ENCODE measurements at places on chromosomes 11 and 22.

GRCh38 chr11:35237860-35238715 is 99.1 kb downstream of the CD44 start:
- no peak for DNase-seq

GRCh38 chr22:48782811-48783511 is 1044.7 kb downstream of the BRD1 start:
- no peak for DNase-seq

DNA sequence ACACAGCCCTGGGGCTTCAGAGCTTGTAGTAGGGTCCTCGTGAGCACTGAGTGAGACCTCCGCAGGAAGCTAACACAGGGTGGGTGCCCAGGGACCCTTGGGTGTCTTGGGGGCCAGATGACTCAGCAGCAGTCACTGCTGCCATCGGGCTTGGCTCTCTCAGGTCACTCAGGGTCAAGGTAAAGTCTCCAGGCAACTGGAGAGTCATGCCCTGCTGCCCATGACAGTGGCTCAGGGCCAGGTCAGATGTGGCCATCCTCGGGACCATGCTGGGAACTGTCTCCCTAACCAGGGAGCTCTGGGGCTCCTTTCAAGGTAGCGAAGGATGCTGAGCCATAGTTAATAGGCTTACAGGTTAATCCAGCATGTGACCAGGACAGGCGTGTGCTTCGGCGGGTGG is 44.4 kb upstream of the SLC22A12 start:
- no peak for DNase-seq

- DNase-seq, result no peak
These were observed 199.9 kb upstream of the ISX start for GRCh38 chr22:34866081-34866480.

GRCh38 chr11:134908583-134908982 is 496.5 kb upstream of the B3GAT1 start:
- DNase-seq, result no peak

GRCh38 chr22:49015993-49016908 is 811.4 kb downstream of the BRD1 start:
- no peak for DNase-seq

- DNase-seq, result peak; percentile 40
These were observed 61.1 kb upstream of the CD44 start for GRCh38 chr11:35077709-35078469.

- no peak for DNase-seq
These were observed 38.5 kb downstream of the CWC15 start for GRCh38 chr11:94934846-94935245.

GRCh38 chr22:48416396-48417224 is 1411.1 kb downstream of the BRD1 start:
- DNase-seq, result no peak

DNA sequence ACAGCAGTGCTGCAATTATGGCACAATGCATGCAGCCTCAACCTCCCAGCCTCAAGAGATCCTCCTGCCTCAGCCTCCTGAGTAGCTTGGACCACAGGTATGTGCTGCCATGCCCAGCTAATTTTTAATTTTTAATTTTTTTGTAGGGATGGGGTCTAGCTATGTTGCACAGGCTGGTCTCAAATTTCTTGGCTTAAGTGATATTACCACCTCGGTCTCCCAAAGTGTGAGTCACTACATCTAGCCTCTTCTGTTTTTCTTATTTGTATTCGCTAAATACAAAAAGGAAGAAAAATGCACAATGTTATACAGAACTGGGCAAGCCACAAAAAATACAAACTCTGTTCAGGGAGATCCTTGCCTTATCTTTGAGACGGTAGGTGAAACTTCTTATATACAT is 62.1 kb downstream of the DDI1 start:
- DNase-seq, result no peak

DNA sequence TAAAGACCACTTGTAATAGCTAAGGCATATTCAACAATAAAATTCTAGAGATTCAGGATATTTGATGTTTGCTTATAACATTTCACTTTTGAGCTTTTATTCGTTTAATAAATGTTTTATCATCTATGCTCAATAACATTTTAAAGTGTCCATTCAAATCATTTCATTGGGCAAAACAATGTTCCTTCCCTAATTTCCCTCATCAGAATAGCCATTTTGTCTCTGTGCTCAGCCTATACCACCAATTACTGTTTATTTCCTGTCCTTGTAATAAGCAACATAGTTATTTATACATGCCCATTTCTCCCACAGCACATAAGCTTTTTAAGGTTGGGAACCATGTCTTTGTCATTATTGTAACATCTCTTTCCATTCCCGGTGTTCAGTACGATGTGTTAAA is 1.3 kb upstream of the SC5D start:
- no peak for DNase-seq

- DNase-seq, result no peak
These were observed 17.4 kb downstream of the CEP164 start for GRCh38 chr11:117345039-117345438.

DNA sequence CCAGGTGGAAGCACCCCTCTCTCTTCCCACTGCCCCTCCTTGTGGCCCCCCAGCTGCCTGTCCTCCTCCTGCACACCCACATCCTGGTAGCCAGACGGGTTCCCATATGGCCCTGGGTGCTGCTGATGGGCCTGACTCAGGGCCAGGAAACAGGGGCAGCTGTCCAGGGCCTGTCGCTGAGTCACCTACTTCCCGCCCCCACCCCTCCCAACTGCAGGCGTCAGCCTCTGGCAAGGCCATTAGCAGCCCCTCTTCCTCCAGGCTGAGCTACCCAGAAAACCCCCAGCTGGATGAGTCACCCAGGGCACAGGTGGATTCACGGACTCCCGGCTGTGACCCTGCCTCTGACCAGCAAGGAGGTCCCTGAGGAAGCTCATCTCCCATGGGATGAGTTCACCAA is 6.9 kb upstream of the GAL start:
- DNase-seq, result no peak

GRCh38 chr22:17087498-17088131 is 2.8 kb downstream of the IL17RA start:
- DNase-seq, result peak; percentile 57

DNA sequence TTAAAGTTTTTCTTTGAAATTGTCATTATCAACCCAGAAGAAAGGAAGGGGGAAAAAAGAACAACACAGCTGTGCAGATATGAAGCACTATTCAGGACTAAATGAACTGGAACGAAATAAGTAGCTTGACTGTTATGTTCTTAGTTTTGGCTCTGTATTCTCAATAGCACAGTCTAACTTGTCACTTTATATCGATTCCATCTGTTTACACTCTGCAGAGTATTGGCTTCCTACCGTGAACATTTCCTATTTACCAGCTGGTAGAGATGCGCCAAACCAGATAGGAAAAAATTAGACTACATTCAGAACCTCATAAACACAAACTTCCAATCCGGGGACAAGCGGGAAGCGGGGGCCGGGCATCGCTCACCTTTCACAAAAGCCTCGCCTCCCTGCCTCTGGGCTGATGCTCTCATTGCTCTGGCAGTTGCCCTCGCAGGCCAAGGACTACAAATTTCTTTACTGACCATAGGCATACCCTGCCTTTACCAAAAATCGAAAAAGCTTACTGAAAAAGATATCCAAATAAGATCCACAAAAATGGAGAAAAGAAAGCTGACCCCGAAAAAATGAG is 66.2 kb downstream of the EFCAB6 start:
- DNase-seq, result no peak

- DNase-seq, result no peak
These were observed 65.0 kb downstream of the BUD13 start for GRCh38 chr11:116707746-116708145.

DNA sequence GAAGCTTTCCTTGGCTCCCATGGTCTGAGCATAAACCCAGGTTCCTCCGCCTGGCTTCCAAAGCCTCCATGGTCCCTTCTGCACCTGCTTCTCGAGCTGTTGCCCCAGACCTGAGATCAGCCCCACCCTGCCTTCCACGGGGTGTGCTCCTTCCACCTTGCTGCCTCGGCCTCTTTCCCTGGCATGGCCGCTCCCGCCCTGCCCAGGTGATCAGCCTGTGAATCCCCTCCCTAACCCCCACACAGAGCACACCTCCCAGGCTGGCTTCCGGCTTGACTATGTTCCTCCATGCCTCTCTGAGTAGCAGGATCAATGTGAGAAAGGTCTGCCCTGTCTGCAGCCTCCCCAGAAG is 2.7 kb upstream of the PPP6R3 start:
- DNase-seq, result peak; percentile 8

DNA sequence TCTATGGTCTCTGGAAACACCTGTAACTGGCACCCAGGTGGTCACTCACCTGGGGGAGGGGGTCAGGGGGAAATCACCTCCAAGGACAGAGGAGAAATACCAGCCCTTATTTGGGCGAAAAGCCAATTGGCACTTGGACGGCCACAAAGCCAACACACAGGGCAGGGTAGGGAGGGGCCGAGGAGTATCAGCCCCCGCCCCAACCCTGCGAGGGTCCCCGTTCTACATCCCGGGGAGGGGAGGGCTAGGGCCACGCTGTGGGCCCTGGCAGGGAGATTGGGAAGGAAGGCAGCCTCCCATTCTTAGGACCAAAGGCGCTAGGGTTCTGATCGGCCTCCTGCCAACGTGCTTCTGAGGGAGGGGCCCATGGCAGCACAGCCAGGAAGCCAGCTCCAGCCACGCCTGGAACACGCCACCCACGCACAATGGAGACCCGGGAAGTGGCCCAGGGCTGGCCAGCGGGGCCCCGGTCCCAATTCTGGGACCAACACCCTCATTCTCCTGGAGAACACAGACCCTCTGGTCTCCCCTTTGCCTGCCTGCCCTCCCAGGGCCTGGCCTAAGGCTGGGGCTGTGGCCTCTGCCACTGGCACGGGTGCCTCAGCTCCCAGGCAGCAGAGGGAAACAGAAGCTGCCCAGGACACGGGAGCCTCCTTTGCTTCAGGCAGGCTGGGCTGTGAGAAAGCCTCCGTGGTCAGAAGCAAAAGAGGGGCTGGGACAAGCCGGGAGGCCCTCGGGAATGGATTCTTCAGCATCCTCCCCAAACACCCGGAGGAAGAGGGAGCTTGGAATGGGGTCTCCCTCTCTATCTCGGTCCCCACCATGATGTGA is 7.4 kb downstream of the CBX6 start:
- DNase-seq, result no peak

DNA sequence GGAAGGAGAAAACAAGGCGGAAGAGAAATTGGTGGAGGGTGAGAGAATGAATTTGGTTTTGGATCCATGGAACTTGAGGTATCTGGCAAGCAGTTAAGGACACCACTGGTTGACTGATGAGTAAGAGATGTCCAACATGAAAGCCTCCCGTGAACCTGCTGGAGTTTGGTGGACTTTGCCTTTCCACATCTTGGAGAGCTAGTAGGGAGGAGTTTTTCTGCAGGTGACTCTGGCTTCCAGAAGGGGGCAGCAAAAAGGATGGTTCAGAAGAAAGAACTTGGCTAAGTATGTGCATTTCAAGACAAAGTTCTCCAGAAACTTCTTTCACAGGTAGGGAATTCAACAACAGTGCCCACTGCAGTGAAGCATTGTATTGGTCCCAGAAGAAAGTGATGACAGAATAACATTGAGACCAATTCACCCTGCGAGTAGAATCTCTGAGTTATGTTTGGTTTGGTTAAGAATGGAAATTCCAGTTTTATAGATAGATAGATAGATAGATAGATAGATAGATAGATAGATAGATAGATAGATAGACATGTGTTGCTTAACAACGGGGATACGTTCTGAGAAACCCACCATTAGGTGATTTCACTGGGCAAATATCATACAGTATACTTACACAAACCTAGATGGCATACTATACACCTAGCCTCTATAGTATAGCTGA is 28.5 kb downstream of the DCDC1 start:
- DNase-seq, result no peak

DNA sequence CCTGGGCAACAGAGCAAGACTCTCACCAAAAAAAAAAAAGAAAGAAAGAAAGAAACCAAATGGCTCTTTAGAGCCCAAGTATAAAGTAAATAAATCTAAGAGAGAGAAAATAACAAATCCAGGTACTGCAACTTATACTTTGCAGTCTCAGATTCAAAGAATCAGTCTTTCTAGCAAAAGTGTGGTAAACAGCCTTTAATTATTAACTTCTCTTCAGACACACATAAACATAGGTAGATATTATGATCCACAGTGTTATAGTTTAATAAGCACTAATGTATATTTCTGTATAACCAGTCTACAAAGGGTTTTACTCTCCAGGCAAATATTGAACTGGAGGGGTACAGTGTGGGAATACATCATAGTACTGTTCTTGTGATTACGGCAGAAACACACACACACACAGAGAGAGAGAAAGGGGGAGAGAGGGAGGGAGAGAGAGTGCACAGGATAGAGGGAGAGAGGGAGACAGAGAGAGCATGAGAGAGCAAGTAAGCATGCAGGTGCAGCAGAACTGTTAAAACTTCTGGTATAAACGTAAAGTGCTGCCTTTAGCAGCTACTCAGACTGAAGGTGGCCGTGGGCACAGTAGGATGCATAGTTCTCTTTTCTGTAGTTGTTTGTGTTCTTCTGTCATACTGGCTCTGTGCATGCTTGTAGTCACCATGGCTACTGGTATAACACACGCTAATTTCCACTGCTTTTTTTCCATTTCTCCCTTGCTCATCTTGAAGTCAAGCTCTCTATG is 32.3 kb downstream of the MTMR2 start:
- no peak for DNase-seq

- DNase-seq, result no peak
These were observed 12.1 kb upstream of the UPB1 start for GRCh38 chr22:24482998-24483397.

- DNase-seq, result no peak
These were observed 78.6 kb upstream of the GRK3 start for GRCh38 chr22:25485626-25486545.

DNA sequence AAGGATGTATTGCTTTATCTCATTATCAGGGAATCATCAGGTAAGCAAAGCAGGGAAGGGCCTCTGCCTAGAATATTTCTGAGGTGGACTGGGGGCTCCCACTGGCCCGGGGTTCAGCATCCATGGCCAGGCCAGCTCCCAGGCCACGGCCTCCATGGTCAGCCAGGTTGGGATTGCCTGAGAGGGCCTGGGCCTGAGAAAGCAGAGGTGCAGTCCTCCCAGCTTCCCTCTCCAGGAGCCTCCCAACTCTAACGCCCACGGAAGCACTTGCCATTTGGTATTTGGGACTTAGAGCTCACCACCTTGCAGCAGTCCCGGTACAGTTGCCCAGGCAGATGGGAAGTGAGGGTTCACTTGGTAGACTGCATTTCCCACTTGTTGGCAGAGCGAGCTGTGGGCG is 12.7 kb downstream of the DGAT2 start:
- DNase-seq, result no peak

GRCh38 chr11:120332822-120333716 is 3.1 kb upstream of the ARHGEF12 start:
- no peak for DNase-seq
